ENCODE measurements at places on chromosomes 5 and 9.

DNA sequence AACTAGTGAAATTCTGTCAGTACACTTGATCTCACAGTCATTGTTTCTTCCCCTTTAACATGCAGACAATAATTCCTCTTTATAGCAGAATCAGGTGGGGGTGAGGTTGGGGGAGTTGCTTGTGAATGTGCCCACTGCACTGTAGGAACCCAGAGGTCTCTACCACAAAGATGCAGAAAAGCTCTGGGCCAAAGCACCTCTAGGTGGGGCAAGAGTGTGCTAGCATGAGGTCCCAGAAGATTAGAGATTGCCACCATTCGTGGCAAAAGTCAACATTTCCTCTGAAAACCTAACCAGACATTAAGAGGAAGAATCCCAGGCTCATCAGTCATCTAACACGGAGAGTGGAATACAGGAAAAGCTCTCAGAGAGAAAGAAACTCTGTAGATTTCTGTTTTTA lies 74.5 kb downstream of the PTCD2 start:
- DNase-seq, result no peak

GRCh38 chr5:163809473-163809872 lies 304.1 kb downstream of the MAT2B start:
- no peak for DNase-seq

DNA sequence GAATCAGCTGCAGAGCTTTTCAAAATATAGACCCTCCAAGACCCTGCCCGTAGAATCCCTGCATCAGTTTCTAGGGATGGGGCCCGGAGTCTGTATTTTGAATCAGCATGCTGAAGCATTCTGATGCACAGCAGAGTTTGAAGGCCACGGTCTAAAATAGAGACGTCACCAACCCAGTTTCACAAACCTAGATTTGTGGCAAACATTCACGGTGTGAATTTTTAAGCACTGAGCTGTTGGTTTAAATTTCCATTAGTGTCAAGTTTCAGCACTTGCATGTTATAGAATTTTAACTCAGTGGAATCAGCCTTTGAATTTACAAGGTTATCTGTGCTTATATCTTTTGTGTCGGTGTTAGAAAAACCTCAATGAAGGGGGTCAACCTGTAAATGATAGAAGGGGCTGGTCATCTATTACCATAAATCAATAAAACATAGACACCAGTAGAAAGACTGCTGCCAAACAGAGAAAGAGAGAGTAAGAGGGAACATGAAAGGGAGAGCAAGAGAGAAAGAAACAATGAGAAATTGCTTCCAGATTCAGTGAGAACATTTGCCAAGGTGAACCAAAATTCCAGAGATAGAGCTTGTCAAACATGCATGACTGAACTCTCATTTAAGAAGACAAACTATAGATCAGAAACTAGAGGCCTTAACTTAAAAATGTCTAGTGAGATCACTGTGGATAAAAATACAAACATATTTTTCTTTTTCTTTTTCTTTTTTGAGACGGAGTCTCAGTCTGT lies 414.9 kb downstream of the ZSWIM6 start:
- DNase-seq, result no peak

DNA sequence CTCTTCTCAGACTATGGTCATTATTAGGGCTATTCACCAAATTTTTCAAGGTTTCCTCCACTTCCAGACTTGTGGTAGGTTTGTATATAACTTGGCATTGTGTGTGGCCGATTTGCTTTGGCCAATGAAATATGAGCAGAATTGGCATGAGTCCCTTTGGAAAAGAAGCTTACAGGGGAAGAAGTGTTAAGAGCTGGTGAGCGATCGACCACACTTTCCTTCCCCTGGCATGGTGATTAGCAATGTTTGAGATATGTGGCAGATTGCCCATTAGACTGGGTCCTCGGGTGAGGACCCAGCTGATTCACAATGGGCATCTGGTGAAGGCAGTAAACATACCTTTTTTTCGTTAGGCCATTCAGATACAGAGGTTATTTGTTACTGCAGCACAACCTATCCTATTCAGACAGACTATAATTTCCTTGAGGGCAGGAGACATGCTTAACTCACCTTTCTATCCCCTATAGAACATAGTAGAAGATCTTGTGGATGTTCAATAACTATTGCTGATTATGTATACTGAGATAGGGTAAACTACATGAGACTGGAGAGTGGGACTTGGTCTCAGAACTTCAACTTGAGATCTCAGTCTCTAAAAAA lies 62.8 kb upstream of the KLF9 start:
- DNase-seq, result no peak

- no peak for DNase-seq
These were observed 679 bp downstream of the SMC5 start for GRCh38 chr9:70259512-70259802.

DNA sequence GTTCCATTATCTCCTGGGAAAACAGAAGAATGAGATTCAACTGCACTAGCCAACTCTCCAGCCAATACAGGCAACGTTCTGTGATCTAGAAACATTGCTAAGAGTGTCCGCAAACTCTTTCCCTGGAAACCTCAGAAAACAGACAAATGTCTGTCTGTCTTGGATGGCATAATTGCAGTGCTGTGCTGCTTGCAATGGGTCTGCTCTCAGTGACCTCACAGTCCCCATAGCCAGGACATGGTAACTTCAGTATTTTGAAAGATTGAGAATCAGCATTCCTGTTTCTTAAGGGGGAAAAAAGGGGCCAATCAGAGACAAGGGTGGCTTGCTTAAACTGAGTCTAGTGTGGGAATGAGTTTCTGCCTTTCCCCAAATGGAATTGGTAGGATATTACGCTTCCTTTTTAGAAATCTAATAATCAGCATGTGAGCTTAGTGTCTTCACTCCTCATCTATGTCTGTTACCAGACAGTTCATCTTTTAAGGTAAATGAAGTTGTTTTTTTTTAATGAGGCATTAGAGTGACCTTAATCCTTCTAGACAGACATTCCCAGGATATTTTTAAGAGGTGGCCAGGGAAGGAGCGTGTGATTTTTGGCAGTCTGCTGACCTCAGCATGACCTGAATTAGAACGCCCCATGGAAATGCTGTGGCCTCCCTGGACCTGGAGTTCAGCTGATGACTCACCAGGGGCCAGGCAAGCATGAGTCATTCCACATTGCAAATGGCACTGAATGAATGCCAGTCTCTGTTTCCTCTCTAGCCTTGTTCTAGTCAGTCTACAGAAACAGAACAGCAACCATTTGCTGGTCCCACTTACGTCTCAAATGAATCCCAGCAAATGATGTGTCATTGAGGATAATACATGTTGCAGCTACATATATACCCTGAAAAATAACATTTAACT lies 210.2 kb upstream of the ACTBL2 start:
- DNase-seq, result no peak

DNA sequence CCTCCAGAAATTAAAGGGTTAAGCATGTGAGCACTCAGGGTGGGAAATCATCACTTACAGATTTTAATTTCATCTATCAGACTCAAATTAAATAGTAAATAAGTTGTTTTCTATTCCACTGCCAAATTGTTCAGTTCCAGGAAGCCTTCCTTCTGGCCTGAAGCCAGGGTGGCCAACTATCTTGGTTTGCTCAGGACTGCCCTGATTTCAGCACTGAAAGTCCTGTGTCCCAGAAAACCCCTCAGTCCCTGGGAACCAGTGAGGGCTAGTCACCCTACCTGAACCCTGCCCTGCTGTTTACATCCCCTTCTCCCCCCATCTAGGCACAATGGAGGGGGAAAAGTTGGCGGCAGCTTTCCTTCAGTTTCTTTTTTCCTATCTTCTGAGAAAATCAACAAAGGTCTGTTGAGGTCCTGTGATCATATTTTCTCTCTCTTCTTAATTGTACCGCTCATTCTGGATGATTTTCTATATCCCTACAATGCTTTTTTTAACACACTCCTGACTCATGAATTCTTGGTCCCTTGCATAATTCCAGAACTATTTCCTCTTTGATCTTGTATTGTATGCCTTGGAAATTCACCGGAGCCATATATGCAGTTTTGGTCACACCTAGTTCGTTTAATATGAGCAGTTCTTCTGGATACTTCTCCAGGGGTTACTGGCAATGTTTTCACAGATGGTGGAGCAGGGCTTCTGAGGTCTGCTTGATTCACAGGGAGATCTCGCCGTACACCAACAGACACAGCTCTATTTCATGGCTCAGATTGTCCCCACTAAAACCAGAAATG lies 103.8 kb downstream of the MAP1B start:
- DNase-seq, result no peak

GRCh38 chr9:83219924-83220438 lies 157.0 kb upstream of the RASEF start:
- no peak for DNase-seq

DNA sequence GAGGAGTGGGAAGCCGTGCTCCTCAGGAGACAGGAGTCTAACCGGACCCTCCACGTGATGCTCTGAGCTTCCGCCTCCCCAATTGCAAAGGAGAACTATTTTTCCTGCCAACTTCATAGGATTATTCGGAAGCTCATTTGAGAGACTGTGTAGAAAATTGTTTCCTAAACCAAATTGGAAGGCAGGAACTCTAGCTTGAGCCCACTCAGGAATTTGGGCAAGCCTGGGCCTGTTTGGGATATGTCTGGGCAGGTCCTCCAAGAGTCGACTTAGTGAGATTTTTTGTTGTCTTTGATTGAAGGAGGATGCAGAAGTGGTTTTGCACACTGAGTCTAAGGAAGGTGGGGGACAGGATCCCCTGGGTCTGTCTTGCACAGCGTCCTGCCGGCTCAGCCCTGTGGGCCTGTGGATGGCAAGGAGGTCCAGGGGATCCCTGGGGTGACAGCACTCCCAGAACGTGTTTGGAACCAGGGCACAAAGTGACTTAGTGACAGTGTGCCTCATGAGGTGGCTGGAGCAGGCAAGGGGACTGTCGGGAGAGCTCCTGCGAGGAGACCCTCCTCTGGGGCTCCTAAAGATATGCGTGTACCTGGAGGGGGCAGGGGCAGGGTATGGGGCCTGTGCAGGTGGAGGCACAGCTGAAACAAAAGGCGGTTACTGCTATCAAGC lies 283.3 kb downstream of the NSG2 start:
- no peak for DNase-seq

GRCh38 chr5:170388818-170389549 lies at the start of gene KCNMB1:
Gene KCNMB1, minus strand, starts transcription at chr5:170389367. Its CDS starts 3,920 bp downstream, at chr5:170385447.
- DNase-seq, result no peak

DNA sequence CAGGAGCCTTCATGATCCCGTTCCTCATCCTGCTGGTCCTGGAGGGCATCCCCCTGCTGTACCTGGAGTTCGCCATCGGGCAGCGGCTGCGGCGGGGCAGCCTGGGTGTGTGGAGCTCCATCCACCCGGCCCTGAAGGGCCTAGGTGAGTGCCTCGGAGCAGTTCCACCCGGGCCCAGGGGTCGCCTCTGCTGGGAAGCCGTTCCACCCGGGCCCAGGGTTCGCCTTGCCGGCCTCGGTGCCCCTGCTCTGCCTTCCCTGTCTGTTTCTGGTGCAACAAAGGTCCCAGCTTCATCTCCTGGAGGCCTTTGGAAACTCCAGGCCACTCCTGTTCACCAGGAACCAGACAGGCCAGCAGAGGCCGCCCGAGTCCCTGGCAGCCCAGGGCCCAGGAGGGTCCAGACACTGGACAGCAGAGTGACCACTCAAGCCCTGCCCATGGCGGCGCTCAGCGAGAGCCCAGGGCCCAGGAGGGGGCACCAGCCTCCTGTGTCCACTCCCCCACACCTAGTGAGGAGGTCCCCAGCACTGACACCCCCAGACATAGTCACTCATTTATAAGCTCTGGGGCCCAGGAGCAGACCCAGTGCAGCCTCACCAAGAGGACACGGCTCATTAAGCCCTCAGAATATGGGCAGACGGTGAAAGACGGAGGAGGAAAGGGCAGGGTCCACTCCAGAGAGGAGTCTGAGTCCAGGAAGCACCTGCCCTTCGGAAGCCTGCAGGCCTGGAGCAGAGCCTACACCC lies 7.5 kb downstream of the SLC6A19 start:
- no peak for DNase-seq

DNA sequence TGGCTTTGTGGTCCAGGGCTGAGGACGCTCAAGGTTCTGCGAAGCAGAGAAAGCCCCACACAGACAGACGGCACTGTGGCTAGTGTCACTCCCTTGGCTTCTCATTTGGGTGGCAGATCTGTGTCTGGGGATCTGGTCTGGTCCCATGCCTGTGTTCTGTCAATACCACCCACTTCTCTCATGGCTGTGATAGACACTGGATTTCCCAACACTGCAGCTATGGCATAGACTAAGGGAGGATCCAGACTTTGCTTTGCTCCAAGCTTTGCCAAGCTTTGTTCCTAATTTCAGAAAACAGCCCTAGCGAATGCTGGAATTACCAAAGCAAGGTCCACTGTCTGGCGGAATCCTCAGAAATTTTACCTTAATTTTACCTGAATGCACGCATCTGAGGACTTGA lies 62.1 kb downstream of the GADD45G start:
- DNase-seq, result no peak

GRCh38 chr5:138975098-138975847 lies 100.1 kb upstream of the LRRTM2 start:
- no peak for DNase-seq

DNA sequence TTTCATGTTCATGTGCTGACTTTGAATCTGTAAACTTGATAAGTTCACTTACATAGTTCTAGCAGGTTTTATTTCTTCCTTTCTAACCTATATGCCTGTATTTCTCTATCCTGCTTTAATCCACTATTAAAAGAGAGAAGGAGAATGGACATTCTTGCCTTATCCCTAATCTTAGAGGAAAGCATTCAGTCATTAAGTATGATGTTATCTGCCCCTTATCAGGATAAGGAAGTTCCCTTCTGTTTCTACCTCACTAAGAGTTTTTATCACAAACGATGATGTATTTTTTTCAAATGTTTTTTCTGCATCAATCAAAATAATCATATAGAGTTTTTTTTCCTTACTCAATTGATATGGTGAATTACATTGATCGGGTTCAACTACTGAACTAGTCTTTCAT lies 33.1 kb downstream of the DRD1 start:
- no peak for DNase-seq

DNA sequence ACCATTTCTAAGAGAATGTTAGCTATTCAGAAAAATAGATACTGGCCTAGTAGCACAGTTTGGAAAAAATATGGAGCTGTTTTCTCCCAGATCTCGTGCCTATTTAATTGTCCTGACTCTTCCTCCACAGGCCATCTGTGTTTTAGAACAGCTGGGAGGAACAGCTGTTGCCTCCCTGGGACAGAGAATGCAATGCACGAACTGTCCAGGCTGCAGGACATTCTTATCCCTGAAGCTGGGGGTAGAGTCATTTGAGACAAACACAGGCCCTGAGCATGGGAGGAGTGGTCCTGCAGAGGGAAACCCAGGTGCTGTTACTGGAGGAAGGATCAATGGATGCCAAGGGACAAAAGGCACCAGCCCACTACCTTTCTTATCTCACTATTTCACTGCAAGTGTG lies 20.9 kb upstream of the SPARC start:
- DNase-seq, result no peak

GRCh38 chr5:141692919-141693725 lies 11.1 kb upstream of the ARAP3 start:
- DNase-seq, result no peak

- DNase-seq, result no peak
These were observed 28.1 kb downstream of the CCDC187 start for GRCh38 chr9:136275655-136276429.

- DNase-seq, result no peak
These were observed 92.1 kb downstream of the TLE4 start for GRCh38 chr9:79663878-79664277.

- no peak for DNase-seq
These were observed 111.7 kb downstream of the TLR4 start for GRCh38 chr9:117815948-117816347.

All from NCI-H1417 treated with DMSO at 0.1 percent for 48 hours (cell line).